ENCODE measurements at places on chromosomes 5 and 9. TPM values are rescaled to one million over a fixed set of nuclear protein-coding genes. Genes with fewer than 3 reads are reported as not detected.
A peak's percentile ranks its signal among the peaks of the same experiment; 100 is the strongest.

MARCOL gene
- not detected for total RNA-seq

MSMP gene
- total RNA-seq = not detected

N4BP3 gene
- total RNA-seq = 0.99 TPM

TCF7 gene
- 7.0 TPM for total RNA-seq

MYMK gene
- not detected for total RNA-seq

SLC6A3 gene
- 0.07 TPM for total RNA-seq

GMCL2 gene
- total RNA-seq = not detected

RUFY1 gene
- 37.4 TPM for total RNA-seq

PCDHA4 gene
- total RNA-seq = not detected

SHISAL2B gene
- total RNA-seq = not detected

LAMC3 gene
- total RNA-seq = 0.06 TPM

CARTPT gene
- total RNA-seq = not detected

PCDHA5 gene
- total RNA-seq = not detected

SPINK4 gene
- not detected for total RNA-seq

DNA sequence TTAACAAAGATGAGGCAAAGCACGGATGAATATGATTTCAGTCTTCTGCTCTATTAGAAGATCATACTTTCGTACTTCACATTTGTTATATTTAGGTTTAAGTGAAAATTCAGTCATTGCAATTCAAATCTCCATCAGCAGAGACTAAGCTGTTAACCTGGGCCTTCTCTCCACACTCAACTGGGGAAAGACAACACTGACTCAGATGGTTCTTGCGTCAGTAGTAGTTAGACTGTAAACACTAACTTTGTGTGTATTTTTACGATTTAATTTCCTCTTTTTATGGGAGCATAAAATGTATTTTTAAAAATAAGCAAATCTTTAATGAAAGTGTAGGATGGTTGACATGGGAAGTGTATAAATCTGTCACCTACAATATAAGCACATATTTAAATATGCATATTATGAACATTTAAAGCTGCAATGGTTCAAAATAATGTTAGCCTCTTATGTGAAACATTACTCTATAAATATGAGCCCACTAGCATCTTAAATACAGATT, 42.7 kb upstream of the ZNF608 start:
- no peak for DNase-seq

- no peak for DNase-seq
Observed at GRCh38 chr9:33637881-33638280, 113.8 kb downstream of the ANKRD18B start.

GRCh38 chr9:19408316-19408692, 505 bp upstream of the ACER2 start:
- peak; percentile 48 for DNase-seq

DNA sequence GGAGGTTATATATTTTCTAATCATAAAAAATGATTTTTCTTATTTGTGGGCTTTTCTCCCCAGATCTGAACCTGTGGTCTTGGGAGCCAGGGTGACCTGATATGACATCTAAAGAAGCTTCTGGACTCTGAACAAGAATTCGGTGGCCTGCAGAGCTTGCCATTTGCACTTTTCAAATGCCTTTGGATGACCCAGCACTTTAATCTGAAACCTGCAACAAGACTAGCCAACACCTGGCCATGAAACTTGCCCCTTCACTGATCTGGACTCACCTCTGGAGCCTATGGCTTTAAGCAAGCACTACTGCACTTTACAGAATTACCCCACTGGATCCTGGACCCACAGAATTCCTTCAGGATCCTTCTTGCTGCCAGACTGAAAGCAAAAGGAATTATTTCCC, 59.0 kb upstream of the RIC1 start:
- DNase-seq = no peak

DNA sequence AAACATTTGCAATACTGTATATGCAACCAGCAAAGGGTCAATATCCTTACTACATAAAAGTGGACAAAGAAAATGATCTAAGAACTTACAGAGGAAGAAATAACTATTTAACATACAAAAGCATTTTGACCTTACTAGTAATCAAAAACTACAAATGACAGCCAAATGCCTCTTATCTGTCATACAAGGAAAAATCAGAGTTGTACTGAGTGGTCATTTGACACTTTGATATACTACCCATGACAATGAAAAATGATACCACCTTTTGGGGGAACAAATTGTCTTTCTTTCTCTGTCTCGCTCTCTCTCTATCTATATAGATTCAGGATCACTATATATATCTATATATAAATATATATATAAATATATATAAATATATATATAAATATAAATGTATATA, 50.4 kb upstream of the ZSWIM6 start:
- no peak for DNase-seq

- no peak for DNase-seq
Observed at GRCh38 chr5:59116231-59116865, 533.5 kb downstream of the RAB3C start.

DNA sequence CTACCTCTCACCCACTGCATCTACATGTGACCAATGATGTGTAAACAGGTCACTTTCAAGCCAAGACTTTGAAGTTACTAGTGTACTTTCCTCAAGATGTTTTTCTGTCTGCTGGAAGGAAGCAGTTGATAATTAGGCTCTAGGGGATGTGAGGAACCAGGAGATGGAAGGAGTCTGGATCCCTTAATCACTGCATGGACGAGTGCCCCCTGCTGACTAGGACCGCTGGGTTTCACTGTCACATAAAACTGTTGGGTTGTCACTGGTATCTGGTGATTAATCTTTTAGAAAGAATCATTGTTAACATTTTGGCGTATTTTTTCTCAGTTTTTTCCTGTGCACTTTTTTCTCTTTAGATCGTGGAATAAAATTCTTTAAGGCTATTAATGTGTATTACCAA, 79.5 kb downstream of the SREK1 start:
- no peak for DNase-seq

GRCh38 chr5:52582313-52582712, 205.4 kb upstream of the ITGA1 start:
- DNase-seq = no peak

DNA sequence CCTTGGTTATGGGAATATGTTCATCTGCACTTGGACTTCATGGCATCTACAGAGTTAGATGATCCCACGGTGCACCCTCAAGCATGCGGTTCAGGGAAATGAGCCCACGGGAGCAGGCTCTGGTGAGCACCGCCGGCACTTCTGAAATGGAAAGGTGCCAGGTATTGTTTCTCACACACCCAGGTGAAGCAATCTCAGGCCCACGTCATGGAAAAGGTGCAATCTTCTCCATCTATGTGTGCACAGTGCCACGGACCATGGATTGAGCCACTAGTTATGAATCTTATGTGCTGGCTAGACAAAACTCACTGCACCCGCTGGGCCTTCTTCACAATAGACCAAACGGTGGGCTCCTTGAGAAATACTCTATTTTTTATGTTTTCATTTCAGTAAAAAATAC, 27.3 kb downstream of the IRX1 start:
- no peak for DNase-seq

GRCh38 chr5:24555229-24555628, 89.5 kb downstream of the CDH10 start:
- DNase-seq = no peak

- DNase-seq = no peak
Observed at GRCh38 chr9:104849023-104849422, 78.9 kb downstream of the ABCA1 start.

- DNase-seq = peak; percentile 81
Observed at GRCh38 chr5:91293131-91293530, 90.0 kb downstream of the ARRDC3 start.

DNA sequence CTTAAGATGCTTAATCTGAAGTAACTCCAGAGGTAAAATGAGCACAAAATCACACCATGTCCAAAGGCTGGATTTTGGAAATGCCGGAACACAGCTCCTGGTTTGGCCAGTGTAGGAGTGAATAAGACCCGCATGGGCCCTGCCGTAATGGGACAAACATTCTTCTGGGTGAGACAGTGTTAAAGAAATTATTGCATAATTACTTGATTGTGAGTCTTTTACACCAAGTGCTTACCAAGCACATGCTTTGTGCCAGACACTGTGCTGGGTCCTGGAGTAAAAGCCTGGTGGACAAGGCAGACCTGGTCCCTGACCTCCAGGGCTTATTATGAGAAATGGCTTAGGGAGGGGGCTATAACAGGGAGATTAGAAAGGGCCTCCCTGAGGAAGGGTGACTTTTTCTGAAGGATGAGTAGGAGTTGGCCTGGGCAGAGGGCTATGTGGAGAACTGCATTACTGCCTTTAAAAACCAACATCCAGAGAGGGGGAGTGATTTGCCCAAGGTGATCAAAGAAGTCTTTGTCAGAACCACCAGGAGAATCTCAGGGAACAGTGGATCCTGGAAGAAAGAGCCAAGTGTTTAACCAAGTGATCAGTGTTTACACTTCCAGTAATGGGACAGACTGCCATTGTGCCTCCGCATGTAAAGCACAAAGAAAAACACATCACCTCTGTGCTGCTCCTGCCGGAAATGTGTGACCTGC, 3.5 kb downstream of the PDE6A start:
- no peak for DNase-seq

GRCh38 chr5:94908889-94909480, 290.5 kb downstream of the SLF1 start:
- no peak for DNase-seq

GRCh38 chr5:16740811-16741392, 124.1 kb upstream of the RETREG1 start:
- DNase-seq = no peak

DNA sequence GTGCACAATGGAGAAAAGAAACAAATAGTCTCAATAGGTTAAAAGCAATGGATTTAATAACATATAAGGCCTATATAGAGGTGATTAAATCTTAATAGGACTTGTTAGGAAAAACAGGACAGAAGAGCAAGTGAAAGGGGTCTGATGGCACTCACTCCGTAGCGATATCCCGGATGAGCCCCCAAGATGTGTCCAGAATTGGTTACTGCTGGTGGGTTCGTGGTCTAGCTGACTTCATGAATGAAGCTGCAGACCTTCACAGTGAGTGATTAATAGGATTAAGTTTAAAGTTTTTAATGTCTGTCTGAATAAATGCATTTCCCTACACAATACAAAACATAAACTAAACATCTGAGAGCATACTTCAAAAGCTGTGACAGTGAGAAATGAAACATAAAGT, 110.4 kb upstream of the FAM174A start:
- DNase-seq = no peak

DNA sequence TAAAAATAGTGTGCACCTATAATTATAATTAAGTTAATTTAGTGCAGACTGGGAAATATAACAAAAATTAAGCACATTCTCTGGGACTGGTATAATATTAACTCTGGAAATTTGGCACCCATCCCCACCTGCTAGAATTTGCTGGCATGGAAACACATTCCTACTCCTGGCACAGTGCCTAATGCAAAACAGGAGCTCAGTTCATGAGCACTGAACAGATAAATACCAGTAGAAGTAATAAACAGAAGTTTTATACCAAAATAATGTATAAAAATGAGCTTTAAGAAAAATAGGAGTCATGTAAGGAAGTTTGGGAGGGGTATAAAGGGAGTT, 23.7 kb upstream of the NPR3 start:
- DNase-seq = no peak

- DNase-seq = no peak
Observed at GRCh38 chr9:26142201-26142600, 464.0 kb upstream of the TUSC1 start.

DNA sequence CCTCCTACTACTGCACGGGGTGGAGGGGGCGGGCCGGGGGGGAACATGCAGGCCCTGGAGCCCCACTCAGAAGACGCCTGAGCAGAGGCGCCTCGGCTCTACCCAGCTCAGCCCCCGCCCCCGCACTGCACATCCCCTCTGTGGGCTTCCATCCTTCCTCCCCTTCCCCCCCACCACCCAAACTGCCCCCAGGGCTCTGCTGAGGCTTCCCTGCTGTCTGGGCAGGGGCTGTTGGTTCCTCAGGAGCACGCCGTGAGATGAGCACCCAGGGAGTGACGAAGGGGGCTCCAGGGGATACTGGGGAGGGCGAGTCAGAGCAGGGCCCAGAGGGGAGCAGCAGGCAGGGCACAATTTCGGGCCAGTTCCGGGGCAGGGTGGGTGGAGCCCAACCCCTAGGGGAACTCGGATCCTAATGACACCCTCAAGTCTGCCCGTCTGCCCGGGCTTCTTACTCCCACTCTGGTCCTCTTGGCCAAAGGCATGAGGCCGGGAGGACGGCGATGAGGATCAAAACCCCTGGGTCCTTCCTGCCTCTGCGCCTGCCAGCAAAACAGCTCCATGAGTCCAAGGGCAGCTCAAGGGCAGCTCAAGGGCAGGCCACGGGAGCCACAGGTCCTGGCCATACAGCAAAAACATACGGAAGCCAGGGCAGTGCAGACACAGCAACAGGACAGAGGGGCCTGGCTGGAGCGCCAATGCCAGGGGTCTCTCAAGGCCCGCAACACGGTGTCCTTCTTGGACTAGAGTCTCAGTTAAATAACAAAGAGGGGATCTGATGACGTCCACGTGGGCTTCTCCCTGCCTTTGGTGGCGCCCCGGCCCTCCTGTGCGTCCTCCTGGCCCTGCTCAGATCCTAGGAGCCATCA, 200.9 kb downstream of the AUH start:
- no peak for DNase-seq

GRCh38 chr9:8012986-8013385, 213.4 kb upstream of the DMAC1 start:
- no peak for DNase-seq

DNA sequence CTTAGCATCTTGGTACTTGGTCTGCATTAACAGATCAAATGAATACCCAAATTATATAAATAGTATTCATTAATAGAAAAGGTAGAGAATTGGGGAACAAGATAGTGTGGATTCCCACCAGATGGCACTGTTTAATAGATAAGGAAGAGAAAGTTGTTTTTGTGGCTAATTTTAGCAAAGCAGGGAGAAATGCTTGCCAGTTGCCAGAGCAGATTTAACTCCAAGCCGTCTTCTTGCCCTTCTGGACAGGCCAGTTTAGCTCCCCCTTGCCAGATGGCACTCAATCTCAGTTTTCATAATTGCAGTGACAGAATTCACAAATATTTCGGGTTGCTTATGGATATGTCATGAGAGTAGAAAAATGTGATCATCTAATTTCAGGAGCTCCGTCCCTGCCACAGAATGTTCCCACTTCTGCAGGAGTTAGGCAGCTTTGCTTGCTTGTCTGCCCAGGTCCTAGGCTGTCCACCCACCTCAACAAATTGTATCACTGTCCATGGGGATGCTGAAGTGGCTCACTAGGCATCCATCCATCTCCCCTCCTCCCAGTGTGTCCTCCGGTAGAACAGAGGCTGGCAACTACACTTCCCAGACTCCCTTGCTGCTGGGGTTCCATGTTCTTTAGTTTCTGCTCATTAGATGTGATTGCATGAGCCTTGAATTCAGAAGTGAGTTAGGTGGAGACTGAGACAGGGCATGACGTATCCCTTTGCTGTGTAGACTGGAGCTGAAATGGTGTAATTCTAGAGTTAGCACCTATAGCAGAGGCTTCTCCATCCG, 11.8 kb upstream of the HEXB start:
- no peak for DNase-seq

DNA sequence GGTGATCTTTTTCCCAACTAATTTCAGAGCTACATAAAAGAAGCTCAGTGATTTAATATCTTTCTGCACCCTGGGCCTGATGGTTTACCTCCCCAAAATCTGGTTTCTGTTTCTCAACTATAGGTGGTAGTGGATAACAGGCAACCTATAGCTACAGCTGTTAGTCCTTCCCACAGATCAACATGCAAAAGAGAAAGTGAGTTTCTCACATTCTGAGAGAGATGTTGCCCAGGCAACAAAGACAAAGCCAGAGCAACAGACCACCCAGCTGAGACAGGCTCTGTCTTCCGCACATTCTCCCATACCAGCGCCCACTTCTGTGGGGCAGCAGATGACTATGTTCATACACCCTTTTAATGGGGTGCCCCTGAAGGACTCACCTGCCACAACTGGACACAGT, 40.7 kb upstream of the PPP2R2B start:
- DNase-seq = no peak

Measured in activated CD8-positive, alpha-beta memory T cell treated with anti-CD3 and anti-CD28 coated beads, Interleukin-2, amount 10 ng/mL, durations not matched to agents 7 days and 5 days (primary cell).